ENCODE measurements at places on chromosomes 13 and 19. TPM values are rescaled to one million over a fixed set of nuclear protein-coding genes. Genes with fewer than 3 reads are reported as not detected.
A peak's percentile ranks its signal among the peaks of the same experiment; 100 is the strongest.

GRCh38 chr13:57212989-57213388 is 46.0 kb downstream of the PRR20E start:
- DNase-seq, result no peak

DNA sequence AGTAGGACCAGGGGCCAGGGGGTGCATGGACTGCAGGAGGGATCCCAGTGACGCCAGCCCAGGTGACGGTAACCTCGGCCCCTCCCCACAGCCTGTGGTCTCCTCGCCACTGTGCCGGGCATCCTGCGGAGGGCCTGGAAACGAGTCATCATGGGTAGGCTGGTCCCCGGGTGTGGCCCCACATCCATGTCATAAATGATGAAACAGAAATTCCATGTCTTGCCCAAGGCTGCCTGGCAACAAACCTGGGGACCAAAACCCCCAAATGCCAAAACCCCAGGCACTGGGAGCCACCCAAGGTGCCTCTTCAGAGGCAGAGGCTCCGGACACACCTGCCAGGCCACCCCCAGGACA is 20.9 kb downstream of the MAP2K2 start:
- no peak for DNase-seq

DNA sequence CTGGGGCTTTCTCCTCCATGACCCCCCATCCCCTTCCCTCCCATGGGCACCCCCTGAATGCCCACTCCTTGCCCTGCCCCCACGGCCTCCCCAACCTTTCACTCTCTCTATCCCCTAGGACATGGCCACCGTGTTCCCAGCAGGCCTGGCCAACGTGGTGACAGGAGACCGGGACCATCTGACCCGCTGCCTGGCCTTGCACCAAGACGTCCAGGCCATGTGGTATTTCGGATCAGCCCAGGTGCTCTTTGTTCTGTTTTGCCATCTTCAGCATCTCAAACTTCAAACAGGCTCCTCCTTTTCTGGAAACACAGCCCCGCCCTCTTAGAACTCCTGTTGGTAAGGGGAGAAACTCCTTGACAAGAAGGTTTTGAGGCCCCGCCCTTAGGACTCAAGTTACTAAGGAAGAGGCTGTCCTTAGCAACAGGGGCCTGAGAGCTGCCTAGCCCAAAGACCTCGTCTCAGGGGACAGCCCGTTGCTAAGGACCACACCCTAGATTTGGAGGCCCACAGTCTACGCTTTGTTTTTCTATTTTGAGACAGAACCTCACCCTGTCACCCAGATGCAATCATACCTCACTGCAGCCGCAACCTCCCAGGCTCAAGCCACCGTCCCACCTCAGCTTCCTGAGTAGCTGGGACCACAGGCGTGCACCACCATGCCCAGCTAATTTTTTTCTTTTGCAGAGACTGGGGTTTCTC is 5.1 kb upstream of the FLT3LG start:
- DNase-seq, result no peak

DNA sequence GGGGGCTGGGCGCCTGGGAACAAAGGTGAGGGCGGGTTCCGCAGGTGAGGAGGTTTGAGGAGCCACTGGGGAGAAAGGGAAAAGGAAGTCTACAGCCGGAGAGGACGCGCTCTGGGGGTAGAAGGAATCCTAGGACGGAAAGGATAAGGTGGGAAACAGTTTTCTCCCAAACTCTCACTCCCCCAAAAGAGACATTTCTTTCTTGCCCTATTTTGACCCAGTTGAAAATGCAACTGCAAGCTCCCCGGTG is 651 bp upstream of the POLR1D start:
- no peak for DNase-seq

- DNase-seq, result no peak
Observed at GRCh38 chr13:75610466-75610865, 25.7 kb upstream of the LMO7 start.

DNA sequence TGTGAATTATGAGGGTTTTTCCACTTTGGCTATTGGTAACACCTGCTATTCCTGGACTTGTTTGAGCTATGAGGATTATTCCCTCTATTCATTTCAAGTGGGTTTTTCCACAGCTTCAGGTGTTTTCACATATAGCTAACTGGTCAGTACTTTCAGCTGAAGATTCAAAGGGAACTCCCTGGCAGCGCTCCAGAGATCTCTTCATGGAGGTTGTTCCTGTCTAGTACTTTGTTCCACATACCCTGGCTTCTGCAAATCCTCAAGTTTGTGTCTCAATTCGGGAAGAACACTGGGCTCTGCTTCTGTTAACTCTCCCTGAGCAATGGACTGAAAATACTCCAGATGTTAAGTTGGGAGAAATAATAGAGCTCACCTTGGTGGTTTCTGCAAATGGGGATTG is 5.6 kb upstream of the ZNF607 start:
- DNase-seq, result no peak

DNA sequence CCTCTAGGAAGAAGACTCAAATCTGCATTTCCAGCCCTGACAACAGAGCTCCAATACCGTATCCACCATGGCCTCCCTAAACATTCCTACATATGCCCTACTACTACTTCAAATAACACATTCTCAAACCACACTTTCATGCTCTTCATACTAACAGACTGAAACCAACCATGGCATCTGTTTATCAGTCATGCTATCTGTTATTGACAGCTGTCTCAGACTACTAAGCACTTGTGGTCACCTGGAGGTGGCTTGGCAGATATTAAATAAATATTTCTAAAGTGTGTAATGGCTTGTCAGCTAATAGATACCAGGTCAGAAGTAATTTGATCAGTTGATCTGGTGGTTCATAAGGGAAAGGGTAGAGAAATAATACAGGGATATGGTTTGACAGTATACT is 489.1 kb downstream of the DIAPH3 start:
- DNase-seq, result no peak

GRCh38 chr13:106911020-106911419 is 343.1 kb upstream of the ARGLU1 start:
- no peak for DNase-seq

- DNase-seq, result peak; percentile 49
Observed at GRCh38 chr19:46661735-46662592, 982 bp upstream of the DACT3 start.

DNA sequence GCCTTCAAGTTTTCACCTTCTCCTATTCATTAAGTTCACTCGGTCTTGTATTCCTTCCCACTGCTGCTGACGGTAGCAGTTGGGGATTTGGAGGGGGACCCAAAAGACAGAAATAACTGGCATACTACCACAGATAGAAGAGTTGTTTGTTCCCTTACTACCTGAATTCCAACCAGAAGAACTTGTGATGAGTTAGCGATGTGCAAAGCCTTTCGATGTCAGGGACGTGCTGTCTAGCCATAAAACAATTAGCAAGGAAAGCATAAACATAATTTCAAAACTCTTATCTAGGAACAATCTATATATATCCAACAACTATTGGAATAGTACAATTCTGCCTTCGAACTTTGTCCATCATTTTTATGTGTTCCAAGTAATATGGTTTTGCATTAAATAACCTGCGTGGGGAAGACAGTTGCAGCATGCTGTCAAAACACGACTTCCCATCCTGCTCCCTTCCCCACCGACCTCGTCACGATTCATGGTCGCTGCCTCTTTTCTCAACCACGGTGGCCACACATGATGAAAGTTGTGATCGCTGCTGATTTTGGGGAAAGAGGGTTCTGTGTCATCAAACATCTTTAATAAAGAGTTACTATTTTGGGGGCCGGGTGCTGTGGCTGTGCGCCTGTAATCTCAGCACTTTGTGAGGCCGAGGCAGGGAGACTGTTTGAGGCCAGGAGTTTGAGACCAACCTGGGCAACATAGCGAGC is 3.8 kb upstream of the SLC7A9 start:
- no peak for DNase-seq

GRCh38 chr19:21233691-21234090 is 91.9 kb downstream of the ZNF431 start:
- no peak for DNase-seq

DNA sequence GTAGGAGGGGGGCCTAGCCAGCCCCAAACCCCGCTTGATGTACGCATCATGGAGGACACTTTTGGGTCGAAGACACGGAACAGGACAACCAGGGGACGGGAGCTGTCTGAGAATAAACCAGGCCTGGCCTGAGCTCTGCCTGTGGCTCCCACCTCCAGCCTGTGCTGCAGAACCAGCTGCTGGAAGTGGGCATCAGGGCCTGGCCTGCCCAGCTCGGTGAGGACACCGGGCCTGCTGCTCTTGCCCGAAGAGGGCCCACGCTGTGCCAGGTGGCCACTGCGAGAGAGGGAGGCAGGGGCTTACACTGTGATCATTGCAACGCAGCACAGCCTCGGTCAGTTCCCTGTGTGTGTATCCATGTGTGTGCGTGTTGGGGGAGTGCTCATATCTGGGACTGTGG is 34.6 kb downstream of the CEBPG start:
- DNase-seq, result no peak

DNA sequence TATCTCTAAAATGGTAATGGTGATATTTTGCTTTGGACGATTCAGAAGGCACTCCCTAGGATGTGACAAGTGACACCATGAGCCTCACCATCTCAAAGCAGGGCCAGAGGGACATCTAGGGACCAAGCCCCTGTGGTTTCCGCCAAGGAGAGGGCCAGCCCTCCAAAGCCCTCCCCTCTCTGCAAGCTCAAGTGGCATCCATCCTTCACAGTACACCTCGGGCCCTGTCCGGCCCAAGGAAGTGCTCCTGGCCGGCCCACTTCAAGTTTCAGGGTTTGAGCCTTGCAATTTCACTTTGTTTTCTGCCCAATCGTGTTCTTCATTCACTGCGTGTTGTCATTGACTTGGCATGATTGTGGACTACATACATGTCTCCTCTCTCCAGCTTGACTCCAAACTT is 82.5 kb downstream of the TSHZ3 start:
- DNase-seq, result no peak

DNA sequence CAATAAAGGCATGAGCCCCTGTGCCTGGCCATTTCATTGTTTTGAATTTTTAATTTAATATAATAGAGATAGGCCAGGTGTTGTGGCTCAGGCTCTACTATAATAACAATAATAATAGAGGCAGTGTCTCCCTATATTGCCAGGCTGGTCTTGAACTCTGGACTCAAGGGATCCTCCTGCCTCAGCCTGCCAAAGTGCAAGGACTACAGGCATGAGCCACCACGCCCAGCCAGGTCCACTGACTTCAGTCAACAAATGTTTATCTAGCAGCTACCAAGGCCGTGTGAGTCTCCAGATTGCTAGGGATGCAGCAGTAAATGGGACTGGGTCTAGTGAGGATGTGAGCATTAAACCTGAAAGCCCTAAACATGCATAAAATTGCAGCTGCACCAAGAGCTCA is 13.8 kb upstream of the ILF3 start:
- no peak for DNase-seq

- no peak for DNase-seq
Observed at GRCh38 chr13:26095846-26096610, 44.2 kb upstream of the SHISA2 start.

DNA sequence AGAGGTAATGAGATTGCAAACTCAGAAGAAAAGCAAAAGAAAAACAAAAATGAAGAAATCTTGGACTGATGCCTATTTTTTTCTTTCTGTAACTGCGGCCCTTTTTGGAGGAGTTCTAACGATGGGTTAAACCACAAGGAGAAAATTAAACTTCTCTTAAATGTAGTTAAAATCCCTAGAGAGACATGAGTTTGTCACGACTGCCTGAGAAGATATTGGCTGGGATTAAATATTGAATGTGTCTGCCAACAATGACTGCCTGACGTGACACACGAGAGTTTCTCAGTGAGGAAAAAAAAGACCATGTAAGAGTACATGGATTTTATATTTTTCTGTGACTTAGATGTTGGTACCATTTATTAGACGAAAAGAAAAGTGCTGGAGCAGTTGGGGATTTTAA is 1013.4 kb downstream of the PCDH9 start:
- DNase-seq, result no peak

GRCh38 chr13:24737042-24737441 is 26.9 kb upstream of the RNF17 start:
- DNase-seq, result no peak

GRCh38 chr13:79604752-79605151 is 123.8 kb downstream of the NDFIP2 start:
- DNase-seq, result no peak

DNA sequence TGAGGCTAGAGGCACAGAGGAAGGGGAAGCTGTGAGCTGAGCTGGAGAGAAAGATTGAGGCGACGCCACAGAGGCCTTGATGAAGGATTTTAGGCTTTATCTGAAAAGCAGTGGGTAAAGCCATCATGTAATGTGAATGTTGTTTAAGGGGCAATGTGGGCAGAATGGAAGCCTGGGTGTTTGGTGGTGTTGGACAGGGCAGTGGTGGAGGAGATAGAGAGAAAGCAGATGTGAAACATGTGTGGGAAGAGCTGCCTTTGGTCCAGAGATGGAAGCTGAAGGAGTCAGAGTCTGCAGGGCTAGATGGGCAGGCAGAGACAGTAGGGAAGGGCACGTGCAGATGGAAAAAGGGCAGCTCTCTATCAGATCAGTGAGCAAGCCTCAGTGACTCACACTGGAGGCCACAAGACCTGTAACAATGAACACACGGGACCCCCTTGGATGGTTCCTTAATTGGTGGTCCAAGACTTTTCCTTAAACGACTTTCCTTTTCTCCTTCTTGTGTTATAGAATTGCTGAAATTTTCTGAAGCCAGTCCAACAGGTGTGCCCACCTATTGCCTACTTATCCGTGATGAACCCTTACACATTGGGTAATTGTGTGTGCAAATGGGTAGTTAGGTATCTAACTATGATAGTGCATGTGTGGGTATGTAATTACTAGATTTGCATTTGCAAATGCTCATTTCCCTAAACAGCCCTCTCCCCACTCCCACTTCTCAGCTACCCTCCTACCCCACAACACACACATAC is 21.7 kb downstream of the ZNF536 start:
- no peak for DNase-seq

DNA sequence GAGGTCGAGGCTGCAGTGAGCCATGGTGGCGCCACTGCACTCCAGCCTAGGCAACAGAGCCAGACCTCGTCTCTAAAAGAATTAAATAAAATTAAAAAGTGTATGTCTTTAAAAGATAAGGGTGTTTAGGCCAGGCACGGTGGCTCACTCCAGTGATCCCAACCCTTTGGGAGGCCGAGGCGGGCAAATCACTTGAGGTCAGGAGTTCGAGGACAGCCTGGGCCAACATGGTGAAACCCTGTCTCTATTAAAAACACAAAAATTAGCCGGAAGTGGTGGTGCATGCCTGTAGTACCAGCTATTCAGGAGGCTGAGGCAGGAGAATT is 7.5 kb upstream of the SDHAF1 start:
- DNase-seq, result no peak

GRCh38 chr13:51246025-51246417 is 23.8 kb downstream of the FAM124A start:
- no peak for DNase-seq

Gene RXFP2
- not detected for total RNA-seq

Gene SIGLEC5
- total RNA-seq, result not detected

Gene LINGO3
- not detected for total RNA-seq

Gene LMTK3
- total RNA-seq, result 2.3 TPM

Gene CGB1
- 15.3 TPM for total RNA-seq

Gene LGALS7
- total RNA-seq, result not detected

Gene ANGPTL4
- total RNA-seq, result 22.4 TPM

Gene XRCC1
- 38.1 TPM for total RNA-seq

Gene ZIK1
- 6.8 TPM for total RNA-seq

Gene MUC16
- 0.50 TPM for total RNA-seq

Gene SIGLEC12
- total RNA-seq, result not detected

Gene NLRP5
- not detected for total RNA-seq

Gene MAST1
- total RNA-seq, result 0.88 TPM

Gene MAB21L1
- total RNA-seq, result not detected
